Stimulated activated CD8-positive, alpha-beta memory T cell treated with anti-CD3 and anti-CD28 coated beads, Interleukin-15, amount 100 ng/mL, for 48 hours (primary cell): ENCODE measurements at places on chromosomes 12 and 14.
A peak's percentile ranks its signal among the peaks of the same experiment; 100 is the strongest.

GRCh38 chr14:75198291-75198933 lies 22.0 kb upstream of the TMED10 start:
- DNase-seq = no peak

DNA sequence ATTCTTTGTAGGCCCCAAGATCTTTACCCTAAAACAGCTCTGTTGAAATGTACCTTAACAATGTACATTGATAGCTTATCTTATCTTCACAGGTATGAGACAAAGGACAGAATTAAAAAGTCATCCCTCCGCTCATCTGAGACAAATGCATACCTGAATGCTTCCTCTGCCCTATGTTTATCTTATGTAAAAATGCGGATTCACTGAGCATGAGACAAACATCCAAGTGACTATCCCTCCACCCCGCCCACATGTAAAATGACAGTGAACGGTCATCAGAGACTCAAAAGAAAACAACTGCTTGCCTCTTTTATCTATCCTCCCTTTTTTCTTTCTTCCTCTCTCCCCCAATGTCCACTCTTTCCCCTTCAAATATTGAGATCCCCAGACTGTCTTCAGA lies 37.2 kb upstream of the ZNF740 start:
- DNase-seq = no peak

GRCh38 chr12:59056966-59057365 lies 136.7 kb upstream of the LRIG3 start:
- DNase-seq = no peak

DNA sequence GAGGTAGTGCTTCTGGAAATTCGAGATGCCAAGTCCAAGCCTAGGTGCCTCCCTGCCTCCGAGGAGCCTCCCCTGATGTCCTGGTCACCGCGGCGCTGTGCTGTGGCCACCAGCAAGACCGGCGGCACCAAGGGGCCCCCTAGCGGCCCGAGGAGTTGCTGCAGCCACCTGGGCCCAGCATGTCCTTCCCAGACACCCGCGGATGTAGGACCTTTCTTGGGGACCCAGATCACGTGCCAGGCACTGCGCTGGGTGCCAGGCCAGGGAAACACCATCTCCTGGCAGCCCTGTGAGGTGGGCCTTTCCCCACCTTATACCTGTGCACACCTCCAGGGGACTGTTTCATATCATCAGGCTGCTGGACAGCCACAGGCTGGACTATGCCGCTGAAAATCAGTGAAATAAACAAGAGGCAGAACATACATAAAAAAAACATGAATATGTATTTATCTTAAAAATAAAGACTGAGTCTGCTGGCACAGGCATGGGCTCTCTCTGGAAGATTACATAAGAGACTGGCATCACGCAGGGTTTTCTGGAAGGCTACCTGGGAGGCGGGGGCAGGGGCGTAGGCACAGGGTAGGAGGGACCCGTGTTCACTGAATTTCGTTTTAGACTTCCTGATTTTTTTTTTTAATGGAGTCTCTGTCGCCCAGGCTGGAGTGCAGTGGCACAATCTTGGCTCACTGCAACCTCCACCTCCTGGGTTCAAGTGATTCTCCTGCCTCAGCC lies 15.9 kb upstream of the HHIPL1 start:
- DNase-seq = peak; percentile 48
